ENCODE measurements at places on chromosomes 7 and 10.

- DNase-seq = no peak
Observed at GRCh38 chr10:9015005-9015404, 960.5 kb downstream of the GATA3 start.

- DNase-seq = no peak
Observed at GRCh38 chr7:93315896-93316295, 83.7 kb downstream of the VPS50 start.

- DNase-seq = peak; percentile 10
Observed at GRCh38 chr7:94003446-94004023, 620 bp downstream of the BET1 start.

DNA sequence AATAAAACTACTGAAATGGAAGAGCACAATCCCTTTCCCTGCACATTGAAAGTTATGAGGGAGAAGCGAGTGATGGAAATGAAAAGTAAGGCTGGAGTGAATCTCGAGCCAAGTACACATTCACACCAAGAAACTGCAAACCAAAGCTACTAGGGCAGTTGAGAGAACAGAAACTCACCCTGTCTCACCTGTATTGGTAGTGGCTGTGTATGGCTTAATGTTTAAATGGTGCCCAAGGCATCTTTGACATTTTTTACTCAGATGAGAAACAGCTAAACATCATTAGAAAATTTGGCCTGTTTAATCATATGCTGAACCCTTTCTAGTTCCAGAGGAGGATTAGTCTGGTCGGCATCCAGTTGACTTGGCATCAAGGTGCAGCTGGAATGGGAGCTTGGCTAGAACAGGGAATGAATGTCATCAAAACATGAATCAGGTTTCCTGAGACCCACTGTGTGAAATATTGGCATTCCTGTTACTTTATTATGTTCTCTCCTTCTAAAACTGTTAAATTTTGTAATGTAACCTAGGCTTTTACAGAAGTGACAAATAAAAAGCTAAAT, 840.8 kb downstream of the GRM8 start:
- no peak for DNase-seq

- DNase-seq = no peak
Observed at GRCh38 chr7:107960272-107960671, 42.7 kb downstream of the LAMB1 start.

DNA sequence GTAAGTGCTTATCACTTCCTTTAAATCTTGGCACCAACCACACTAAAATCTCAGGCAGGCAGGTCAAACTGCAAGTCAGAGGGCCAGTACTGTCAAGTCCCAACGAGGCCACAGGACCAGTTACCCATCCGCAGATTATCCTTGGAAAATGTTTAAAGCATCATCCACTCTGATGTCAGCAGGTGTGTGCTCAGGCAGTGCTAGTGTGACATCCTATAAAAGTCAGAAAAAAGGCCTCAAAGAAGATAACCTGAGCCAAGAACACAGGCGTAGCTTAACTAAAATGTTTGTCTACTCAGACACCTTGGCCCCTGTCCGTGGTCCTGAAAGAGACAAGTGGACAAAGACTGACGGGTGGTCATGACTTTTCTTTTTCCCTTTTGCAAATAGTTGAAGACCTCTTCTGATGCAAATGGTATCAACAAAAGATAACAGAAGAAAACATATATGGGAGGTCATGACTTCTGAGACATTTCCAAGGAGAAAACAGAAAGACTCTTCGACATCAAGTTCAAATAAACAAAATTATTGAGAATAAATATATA, 309.3 kb downstream of the KCNMA1 start:
- peak; percentile 16 for DNase-seq

GRCh38 chr10:93085272-93085859, 11.7 kb downstream of the CYP26A1 start:
- no peak for DNase-seq

- DNase-seq = no peak
Observed at GRCh38 chr7:71131256-71132126, 453 bp upstream of the GALNT17 start.

DNA sequence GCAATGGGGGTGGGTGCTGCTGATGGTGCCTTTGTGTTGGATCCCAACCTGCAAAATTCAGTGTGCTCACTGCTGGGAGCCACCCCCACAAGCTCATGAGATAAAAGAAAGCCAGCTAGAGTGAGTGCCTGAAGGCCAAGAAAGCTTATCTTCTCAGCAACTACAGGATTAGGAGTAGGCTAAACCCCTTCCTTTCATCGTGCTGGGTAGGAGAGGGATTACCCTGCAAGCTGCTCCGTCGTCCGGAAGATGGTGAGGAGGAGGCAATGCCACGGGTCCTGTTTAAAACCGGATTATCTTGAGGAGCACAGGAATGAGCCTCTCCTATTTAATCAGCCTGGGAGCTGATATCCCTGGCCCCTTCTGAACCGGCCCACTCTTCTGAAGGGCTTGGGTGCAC, 258.0 kb downstream of the GALNT17 start:
- no peak for DNase-seq

DNA sequence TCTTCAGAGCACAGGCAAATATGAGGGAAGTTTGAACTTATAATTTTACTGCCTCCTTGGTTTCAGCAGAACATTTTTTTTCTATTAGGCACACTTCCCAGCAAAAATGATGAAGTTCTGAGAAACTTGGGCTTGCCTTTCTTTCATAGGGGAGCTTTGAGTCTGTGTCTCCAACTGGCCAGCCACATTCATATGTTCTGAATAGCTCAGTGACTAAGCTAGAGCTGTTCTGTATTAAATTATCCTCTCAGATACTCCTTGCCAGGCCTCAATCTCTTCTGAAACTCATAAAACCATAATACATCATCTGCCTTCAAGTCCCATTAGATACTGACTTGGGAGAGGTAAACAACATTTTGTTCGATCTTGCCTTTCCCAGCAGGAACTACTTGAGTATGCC, 476.5 kb downstream of the GPAM start:
- DNase-seq = no peak

DNA sequence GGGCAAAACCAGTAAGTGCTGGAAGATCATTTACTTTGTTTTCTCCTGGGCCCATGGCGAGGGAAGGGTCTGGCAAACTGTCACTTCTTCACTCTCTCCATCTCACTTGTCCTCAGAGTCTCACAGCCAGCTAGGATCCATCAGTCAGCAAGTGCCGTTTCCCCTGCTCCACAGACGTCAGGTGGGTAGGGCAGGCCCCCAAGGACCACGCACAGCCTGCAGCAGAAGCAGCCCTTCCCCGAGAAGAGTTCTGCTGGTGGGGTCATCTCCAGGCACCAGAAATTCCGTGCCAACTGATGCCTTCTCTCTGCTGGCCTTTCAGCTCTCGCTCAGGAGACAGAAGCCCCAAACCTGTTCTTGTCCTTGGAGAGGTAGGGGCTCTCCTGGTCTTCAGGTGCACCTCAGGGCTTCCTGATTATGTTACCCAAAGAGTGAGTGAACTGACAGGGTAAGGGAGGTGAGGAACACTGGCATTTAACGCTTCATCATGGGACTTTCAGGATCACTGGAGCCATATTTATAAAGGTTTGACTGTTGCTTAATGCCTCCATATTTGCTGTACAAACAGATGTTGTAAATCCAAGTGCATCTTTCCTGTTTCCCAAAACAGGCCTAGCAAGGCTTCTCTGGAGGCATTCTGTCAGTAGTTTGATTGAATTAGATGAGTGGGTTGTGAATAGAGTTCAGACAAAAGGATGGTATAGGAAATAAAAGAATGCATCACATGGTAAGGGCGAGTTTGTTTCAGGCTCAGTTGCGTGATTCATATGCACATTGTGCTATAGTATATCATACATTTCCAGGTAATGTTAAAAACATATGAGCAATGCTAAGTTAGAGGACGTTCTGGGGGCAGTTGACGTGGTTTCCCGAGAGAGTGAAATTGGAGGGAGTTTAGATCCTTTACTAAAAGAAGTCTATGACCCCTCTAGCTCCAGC, 13.7 kb upstream of the TSPAN15 start:
- DNase-seq = no peak

GRCh38 chr10:112896722-112897121, 53.3 kb upstream of the TCF7L2 start:
- no peak for DNase-seq

DNA sequence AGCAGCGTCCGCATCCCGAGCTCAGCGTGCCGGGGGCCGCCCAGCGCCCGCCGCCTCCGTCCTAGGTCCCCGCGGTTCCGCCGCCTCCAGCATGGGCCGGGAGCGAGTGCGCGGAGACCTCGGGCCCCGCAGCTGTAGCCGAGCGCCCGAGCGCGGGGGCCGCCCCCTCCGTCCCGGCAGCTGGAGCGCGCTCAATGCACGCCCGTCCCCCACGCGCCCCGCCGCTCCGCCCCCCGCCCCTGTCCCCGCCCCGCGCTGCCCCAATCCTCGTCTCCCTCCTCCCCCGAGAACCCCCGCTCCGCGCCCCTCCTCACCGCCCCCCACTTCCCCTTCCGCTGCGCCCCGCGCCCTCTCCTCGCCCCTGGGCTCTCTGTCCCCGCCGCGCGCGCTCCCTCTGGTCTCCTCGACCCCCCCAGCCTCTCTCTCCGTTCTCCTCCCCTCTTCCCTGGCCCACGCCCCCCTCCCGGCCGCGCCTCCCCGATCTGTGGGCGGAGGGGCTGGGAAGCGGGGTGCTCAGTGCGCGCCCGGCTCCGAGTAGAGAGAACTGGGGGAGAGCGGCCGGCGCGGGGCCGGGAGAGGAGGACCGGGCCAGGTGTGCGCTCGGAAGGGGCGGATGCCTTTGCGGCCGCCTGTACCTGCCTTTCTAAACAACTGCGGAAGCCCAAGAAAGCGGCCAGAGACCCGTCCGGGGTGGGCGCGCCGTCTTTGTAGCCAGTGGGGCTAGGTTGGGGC, at the start of gene VIPR2:
TSS of gene VIPR2 (minus strand) at position 110 of the 732 bp plus-strand sequence. CDS start at position 14, 96 bp downstream.
- DNase-seq = no peak

DNA sequence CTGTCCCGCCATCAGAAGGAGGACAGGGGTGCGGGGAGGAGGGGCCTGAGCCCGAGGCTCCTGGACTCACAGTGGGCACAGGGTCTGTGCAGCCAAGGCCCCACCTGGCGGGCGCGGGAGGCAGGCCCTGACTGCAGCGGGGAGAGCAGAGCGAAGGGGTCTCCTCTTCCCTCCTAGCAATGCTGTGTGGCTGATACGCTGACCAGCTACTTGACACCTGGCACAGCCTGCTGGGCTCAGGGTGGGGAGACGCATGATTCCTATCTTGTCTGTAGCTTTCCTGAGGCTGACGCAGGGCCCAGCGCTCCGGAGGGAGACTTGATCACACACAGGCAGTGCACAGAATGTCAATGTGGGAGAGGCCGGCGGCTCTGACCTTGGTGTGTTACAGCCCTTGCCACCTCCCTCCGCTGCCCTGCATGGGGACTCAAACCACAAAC, 174.9 kb downstream of the ELFN1 start:
- no peak for DNase-seq

DNA sequence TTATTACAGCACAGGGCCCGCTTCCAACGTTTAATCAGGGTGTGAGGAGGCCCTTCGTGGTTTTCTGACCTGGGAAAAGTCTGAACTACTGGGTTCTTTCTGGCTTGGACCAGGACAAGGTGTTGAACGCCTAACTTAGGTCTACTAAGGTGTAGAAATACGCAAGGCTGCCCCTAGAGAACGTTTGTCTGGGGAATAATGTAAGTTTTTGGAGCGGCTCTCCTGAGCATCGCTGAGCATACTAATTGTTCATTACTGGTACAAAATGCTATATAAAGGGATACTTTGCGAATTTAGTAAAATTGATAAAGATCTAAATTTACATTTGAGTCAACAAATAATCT, 32.4 kb upstream of the TOMM7 start:
- DNase-seq = no peak

- no peak for DNase-seq
Observed at GRCh38 chr7:132028144-132028920, 471.9 kb upstream of the PODXL start.

GRCh38 chr10:84185526-84186175, 8.7 kb upstream of the CDHR1 start:
- DNase-seq = no peak

DNA sequence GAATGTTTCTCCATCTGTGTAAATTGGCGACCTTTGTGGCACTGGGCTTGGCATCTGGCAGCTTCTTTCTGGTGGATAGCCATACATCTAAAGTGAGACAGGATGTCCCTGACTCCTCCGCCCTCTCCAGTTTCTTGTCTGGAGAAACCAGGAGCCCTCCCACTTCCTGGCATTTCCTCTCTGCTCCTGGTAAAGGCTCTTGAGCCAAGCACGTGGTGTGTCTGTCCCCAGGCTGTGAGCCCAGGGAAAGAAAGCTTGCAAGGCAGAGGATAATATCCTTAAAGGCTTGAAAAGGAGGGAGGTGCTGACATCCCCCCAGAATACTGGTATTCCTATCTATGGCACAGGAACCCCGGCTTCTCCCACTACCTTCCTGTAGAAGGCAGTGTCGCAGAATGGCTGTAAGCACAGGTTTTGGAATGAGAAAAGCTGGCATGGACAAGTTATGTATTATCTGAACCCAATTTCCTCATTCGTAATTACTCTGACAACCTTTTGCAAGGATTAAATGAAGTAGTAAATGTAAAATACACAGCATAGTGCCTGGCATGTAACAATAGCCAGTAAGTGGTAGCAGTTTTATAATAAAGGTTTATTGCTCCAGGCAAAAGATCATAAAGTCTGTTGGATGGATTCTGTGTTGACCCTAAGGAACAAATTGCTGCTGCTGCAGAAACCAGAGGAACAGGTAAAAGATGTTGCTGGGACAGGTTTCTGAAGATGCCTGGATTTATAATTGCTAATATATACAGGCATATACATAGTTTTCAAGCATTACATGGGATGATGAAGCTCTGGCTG, 11.8 kb upstream of the ACSL5 start:
- no peak for DNase-seq

- DNase-seq = no peak
Observed at GRCh38 chr10:78066012-78066411, 32.3 kb downstream of the RPS24 start.

DNA sequence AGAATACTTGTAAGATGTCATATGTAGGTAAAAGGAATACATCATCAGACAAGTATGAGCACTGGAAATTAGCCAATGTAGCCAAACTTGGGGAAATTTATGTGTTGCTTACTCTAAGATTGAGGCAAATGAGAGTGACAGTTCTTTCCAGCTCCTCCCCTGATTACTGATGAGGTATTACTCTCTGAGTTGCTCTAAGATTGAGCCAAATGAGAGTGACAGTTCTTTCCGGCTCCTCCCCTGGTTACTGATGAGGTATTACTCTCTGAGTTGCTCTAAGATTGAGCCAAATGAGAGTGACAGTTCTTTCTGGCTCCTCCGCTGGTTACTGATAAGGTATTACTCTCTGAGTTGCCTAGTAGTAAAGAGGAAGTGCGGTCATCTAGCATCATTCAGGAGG, 435.8 kb downstream of the NRG3 start:
- no peak for DNase-seq

- DNase-seq = no peak
Observed at GRCh38 chr10:126207313-126207771, 180.9 kb downstream of the ADAM12 start.

GRCh38 chr7:113159746-113160339, 41.5 kb upstream of the SMIM30 start:
- peak; percentile 6 for DNase-seq

- DNase-seq = no peak
Observed at GRCh38 chr7:148212731-148213130, 377.8 kb upstream of the C7orf33 start.

- no peak for DNase-seq
Observed at GRCh38 chr7:128902761-128903585, 7.5 kb downstream of the KCP start.

Data from activated CD4-positive, alpha-beta T cell treated with anti-CD3 and anti-CD28 coated beads, Interleukin-2, amount 10 ng/mL, durations not matched to agents 7 days and 5 days (primary cell).